Lung (tissue), 17 donors: ENCODE measurements at places on chromosomes 2 and 18.

- DNase-seq, result no peak
Measured at GRCh38 chr18:38602341-38602740, 1036.7 kb upstream of the CELF4 start.

DNA sequence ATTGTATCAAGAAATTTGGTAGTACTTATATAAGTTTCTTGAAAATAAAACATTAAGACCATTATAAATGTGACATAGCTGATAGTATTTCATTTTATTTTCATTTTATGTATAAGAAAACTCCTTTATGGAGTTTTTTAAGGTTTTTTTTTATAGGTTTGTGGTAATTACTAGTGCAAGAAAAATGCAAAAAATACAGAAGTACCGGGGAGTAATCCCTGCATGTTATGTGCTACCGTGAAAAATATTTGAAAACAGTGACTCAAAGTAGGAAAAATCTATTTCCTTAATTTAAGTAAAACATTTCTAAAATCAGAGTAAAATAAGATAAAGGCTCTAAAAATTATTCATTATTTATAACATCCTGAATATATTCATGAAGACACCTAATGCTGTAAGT lies 21.6 kb downstream of the ZSWIM2 start:
- no peak for DNase-seq

DNA sequence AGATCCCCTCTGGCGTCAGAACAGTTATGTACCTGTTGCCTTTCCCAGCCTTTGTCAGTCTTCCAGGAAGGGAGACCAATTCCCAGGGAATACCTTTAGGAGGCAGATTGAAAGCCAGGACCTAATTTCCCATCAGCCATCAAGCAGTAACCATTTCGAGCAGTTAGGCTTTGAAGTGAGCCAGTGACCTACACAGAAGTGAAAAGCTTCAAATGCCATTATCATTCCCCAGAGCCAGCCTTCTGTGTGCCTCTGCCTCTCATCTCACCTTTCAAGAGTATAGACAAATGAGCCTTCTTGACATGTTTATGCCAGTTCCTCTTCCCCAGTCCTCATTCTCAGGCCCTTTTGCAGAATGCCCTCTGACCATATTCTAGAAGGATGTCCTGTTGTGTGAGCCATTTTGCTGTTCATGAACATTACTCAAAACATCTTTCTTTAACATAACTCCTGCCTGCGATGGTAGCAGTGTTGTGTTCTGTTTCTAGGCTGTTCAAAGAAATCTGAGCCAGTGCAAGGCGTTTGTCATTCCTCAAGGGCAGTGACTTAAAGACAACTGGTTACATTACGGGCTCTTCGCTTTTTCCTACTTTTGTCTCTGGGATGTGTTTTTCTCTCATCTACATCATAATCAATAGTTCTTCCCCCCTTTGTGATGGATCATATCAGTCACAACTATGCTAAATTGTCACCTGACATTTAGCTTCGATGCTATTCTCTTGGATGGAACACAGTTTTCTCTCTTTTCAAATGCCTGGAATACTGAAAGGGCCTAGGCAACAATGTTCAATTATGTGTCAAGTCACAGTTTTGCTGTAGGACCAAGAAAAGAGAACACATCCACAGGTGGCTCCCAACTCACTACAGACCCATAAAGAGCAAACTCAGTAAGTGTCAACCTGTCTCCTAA lies 138.6 kb downstream of the ALK start:
- no peak for DNase-seq

DNA sequence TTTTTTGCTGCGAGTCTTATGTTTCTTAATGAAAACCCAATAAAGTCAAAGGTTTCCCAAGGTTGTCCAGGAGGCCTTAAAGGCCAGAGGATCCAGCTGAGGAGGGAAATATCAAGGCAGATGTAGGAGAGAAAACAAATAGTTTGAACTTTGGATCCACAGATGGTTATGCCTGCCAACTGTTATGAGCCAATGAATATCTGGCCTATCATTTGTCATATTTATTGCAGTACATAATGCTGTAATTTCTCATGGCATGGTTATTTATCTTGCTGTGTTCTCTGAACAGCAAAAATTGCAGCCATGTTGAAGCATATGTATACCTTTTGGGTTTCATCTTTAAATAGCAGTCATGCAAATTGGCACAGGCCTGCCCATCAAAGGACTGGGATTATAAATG lies 38.2 kb upstream of the CAVIN2 start:
- no peak for DNase-seq

- no peak for DNase-seq
Measured at GRCh38 chr2:32377928-32378327, 21.1 kb downstream of the BIRC6 start.
